ENCODE measurements at places on chromosomes 16 and 17.

GRCh38 chr17:2786176-2786881 lies 9.9 kb upstream of the RAP1GAP2 start:
- peak; percentile 92 for DNase-seq

- no peak for DNase-seq
Observed at GRCh38 chr17:18185391-18185790, 1.8 kb downstream of the ALKBH5 start.

GRCh38 chr17:70318051-70318450 lies 148.7 kb downstream of the KCNJ2 start:
- no peak for DNase-seq

GRCh38 chr16:47976636-47977210 lies 179.1 kb downstream of the ABCC12 start:
- no peak for DNase-seq

DNA sequence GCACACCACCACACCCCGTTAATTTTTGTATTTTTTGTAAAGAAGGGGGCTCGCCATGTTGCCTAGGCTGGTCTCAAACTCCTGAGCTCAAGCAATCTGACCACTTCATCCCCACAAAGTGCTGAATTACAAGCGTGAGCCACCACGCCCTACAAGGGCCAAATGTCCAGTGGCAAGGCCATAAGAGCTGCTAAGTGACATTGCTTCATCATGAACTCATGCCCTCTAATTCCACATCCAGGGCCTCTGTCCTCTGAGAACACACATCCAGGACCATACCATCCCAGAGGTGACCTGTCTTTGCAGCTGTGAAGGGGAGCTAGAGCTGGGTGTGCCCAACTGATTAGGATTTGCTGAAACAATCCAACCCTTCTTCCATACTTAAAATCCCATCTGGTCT lies 25.6 kb upstream of the MEIOC start:
- DNase-seq, result no peak

DNA sequence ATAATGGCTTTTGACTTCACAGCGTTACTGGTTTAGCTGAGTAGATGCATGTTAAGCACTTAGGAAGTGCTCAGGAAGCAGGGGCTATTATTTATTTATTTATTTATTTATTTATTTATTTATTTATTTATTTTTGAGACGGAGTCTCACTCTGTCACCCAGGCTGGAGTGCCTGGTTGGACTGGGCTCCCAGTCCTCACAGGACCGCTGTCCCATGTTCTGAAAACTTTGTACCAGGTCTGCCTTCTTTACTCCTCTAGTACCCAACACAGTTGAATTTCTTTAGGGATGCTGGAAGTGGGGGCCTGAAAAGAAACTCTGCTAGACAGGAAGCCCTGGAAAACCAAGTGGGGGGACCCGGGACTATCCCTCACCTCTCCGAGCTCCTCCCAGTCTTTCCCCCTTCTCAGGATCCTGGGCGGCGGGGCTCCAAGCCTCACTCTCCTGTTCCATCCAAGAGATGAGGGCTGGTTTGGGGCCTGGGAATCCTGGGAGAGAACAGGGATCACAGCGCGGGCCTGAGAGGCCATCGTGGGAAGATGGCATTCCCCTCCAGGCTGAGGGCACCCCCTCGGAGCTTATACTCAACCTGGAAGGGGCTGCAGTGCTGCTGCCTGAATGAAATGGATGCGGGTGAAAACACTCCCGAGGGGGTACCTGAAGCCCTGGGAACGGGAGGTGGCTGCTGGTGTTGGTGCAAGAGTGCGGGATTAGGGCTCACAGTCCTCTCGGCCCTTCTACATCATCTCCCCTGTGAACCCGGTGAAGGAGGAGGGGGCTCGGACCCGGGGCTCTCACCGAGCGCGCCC lies 674 bp downstream of the ZNF688 start:
- DNase-seq, result no peak

DNA sequence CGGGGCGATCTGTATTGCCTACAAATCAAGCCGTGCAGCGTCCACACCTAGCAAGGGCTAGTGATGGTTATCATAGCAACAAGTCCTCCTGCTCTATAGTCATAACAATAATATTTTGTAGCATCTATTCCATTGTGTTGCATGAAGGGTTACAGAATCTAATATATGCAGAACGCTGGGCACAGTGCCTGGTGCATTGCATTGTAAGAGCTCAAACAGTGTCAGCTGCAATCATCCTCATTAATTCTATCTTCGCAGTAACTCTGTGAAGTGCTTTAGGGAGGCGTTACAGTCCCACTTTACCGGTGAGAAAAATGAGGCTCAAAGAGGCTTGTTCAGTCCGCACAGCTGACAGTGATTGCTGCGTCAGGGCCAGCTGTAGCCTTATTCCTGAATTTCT lies 149.4 kb downstream of the RBFOX1 start:
- no peak for DNase-seq

DNA sequence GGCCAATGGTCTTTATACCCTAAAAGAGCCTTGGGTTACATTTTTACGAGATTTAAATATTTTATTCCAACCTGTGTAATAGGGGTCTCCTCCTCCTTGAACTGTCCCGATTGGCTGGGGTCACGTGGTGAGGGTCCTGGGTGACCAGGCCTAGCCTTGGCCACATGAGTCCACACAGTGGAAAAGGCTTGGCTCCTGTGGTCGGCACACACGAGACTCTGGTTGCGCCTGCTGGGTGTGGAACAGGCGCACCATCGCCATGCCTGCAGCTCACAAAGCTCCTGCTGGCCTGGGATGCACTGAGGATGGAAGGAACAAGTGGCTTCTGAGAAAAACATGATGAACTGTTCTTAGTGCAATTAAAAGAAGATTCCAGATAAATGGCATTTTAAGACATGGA lies 103.9 kb upstream of the ZNF750 start:
- no peak for DNase-seq
